ENCODE measurements at places on chromosomes 6 and 20.

GRCh38 chr6:55836481-55836880 is 38.9 kb downstream of the BMP5 start:
- no peak for DNase-seq

DNA sequence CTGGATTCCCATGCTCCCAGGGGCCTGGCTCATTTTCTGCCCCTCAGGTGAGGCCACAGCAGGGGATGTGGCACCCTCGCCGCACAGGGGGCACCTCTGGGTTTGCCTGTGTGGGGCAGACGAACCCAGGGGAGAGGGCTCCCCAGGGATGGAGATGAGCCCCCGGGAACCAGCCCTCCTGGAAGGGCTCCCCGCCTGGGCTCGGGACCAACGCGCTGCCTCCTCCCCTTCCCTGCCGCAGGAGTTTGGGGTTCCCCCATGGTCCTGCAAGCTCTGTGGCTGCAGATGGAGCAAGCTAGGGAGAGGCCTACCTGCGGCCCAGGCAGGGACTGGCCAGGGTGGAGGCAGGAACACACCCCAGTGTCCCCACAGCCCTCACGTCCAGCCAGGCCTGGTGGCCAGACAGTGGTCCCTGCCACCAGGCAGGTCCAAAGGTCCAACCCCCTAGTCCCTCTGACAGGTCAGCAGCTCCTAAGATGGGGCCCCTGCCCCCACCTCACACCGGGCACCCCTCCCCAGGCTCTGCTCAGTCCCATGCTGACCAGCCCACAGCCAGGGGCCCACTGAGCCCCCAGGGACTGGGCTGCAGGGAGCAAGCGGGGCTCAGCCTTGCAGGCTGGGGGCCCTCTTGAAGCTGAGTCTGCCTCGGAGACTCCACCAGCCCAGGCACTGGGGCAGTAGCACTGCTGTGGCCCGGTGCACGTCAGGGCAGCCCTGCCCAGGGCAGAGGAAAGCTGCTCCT is 13.7 kb downstream of the LAMA5 start:
- DNase-seq: no peak

DNA sequence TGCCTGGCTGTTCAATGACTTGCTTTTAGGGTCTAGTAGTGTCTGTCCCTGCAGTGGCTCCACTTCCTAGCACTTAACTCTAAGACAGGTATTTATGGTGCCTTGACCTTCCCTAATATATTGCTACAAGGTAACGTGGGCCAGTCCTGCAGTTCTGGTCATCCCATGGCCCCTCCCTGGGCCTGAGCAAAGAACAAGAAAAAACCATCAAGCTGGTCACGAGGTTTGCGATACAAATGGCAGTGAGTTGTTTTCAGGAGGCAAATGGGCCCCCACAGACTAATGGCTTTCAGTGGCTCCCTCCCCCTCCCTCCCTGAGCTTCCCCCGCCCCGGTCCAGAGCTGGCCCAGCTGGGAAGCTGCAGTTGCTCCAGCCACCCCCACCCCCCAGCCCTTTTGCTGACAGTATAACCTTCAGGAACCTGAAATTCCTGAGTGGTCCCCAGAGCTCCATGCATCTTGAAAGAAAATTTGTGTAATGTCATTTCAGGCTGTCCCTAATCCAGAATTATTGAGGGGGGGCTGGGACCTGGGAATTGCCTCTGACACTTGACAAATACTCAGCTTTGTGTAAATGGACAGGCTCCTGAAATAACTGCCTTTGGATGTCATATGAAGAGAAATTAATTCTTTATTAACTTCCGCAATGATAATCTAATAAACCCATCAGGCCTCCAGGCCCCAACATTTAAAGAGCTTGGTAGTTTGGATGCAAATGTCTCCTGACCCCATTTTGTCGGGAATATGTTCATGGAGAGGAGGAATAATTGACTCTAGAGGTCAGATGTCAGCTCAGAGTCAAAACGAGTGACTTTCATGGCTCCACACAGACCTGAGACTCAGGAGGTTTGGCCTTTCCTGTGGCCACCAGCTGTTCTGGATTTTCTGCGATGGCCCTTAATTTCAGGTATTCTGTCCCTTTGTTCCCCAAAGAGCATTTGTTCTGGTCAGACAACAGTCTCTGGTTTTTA is 153.2 kb upstream of the TOP1 start:
- no peak for DNase-seq

DNA sequence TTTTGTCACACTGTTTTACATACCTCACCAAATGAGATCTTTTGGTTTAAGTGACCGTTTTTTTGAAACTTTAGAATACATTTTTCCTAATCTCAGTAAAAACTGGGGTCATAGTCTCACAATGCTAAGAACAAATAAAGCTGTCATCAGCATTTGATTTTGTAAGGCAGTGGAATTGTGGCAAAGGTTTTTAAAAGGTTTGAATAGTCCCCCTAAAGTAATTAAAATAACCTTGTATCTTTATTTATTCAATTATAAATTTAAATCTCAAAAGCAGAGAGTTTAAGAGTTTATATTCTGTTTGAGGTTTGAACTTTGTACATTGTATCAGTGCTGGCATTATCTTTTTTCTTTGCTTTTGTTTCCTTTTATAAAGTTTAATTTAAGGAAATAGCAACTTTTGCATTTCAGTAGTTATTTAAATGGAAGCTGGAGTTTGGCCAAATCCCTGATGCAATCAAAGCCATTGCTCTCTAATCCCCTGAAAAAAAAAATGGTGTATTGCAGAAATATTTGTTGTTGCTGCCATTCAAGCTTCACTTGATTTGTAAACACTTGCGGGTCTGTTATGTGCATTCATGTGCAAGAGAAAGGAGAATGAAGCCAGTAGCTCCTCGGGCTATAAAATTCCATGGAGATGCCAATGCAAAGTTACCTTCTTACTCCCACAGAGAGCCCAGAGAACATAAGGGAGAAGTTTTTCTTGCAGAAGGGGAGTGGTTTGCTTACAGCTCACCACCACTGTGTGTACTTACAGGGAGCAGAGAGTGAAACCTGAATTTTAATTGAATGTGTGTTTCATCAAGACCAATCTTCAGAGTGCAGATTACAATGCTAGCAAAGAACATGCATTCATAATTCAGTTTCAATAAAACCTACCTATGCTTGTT is 391.8 kb downstream of the ARHGAP18 start:
- no peak for DNase-seq

All from stimulated activated CD4-positive, alpha-beta T cell treated with anti-CD3 and anti-CD28 coated beads, Interleukin-2, amount 100 ng/mL, for 24 hours (primary cell).